ENCODE measurements at places on chromosomes 12 and 14. TPM values are rescaled to one million over a fixed set of nuclear protein-coding genes. Genes with fewer than 3 reads are reported as not detected.

Gene LETMD1
- total RNA-seq, result 36.6 TPM

Gene KRT85
- total RNA-seq, result not detected

Gene MANSC1
- total RNA-seq, result 6.6 TPM

Gene NTN4
- 20.7 TPM for total RNA-seq

Gene PABPN1
- total RNA-seq, result 86.9 TPM

Gene CMA1
- total RNA-seq, result not detected

Gene PARPBP
- 0.23 TPM for total RNA-seq

Gene CLEC6A
- not detected for total RNA-seq

Gene CS
- 67.4 TPM for total RNA-seq

Gene TBC1D30
- total RNA-seq, result 2.1 TPM

Gene PSME1
- 98.1 TPM for total RNA-seq

Gene CDKN1B
- 25.5 TPM for total RNA-seq

Gene VRTN
- total RNA-seq, result 0.08 TPM

Gene SOAT2
- total RNA-seq, result 0.25 TPM

Gene PPM1H
- 8.0 TPM for total RNA-seq

Gene PLCZ1
- not detected for total RNA-seq

Gene NEUROD4
- total RNA-seq, result not detected

Gene FAM90A1
- total RNA-seq, result not detected

Gene REP15
- 1.0 TPM for total RNA-seq

Gene INHBC
- total RNA-seq, result 51.9 TPM

Gene PLA2G1B
- total RNA-seq, result 3.0 TPM

Gene TAS2R50
- 0.60 TPM for total RNA-seq

Gene TTC9
- 0.23 TPM for total RNA-seq

Gene RSRC2
- 25.2 TPM for total RNA-seq

Gene NGB
- not detected for total RNA-seq

Gene CNTN1
- 0.60 TPM for total RNA-seq

Gene C3AR1
- total RNA-seq, result 2.3 TPM

Gene TXNDC16
- 2.9 TPM for total RNA-seq

Gene USP44
- total RNA-seq, result 0.18 TPM

Gene PCED1B
- 1.2 TPM for total RNA-seq

Gene AQP2
- total RNA-seq, result not detected

Gene TEP1
- total RNA-seq, result 14.9 TPM

Gene PFDN5
- 114 TPM for total RNA-seq

Gene KIAA0586
- 5.6 TPM for total RNA-seq

Gene TMEM121
- 4.4 TPM for total RNA-seq

Gene RFLNA
- total RNA-seq, result not detected

Gene RAB35
- 16.1 TPM for total RNA-seq

Gene CACNA1C
- total RNA-seq, result 0.83 TPM

Gene KRT6C
- total RNA-seq, result not detected

All from left lobe of liver (tissue), 2 donors.